ENCODE measurements at places on chromosomes 6 and 20.

- no peak overlapping the region for H3K27ac ChIP-seq
- H3K4me1 ChIP-seq: no peaks in the 10 kb centered on the region
- DNase-seq: no peak
- no peaks in the 10 kb centered on the region for H3K27me3 ChIP-seq
Observed at GRCh38 chr6:108518714-108519576, 41.8 kb upstream of the FOXO3 start.

DNA sequence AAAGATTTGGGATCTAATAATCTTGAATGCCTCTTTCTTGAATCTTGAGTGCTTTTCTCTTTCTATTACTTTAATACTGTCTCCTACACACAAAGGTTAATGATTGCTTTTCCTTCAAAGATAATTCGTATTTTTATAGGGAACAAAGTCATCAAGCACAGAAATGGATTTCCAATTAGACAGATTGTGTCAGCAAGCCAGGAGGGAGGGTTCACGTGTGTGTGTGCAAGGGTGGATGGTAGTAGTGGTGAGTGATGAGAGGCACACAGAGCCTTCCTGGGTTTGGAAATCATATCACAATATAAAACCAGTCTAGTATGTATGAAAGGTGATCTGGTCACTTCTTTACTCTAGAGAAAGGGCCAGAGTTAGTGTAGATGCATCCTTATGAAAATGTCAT, 51.2 kb upstream of the NEDD9 start:
- no peak overlapping the region for H3K27ac ChIP-seq
- no peaks in the 10 kb centered on the region for H3K4me1 ChIP-seq
- no peaks in the 10 kb centered on the region for H3K36me3 ChIP-seq
- H3K27me3 ChIP-seq: no peaks in the 10 kb centered on the region

DNA sequence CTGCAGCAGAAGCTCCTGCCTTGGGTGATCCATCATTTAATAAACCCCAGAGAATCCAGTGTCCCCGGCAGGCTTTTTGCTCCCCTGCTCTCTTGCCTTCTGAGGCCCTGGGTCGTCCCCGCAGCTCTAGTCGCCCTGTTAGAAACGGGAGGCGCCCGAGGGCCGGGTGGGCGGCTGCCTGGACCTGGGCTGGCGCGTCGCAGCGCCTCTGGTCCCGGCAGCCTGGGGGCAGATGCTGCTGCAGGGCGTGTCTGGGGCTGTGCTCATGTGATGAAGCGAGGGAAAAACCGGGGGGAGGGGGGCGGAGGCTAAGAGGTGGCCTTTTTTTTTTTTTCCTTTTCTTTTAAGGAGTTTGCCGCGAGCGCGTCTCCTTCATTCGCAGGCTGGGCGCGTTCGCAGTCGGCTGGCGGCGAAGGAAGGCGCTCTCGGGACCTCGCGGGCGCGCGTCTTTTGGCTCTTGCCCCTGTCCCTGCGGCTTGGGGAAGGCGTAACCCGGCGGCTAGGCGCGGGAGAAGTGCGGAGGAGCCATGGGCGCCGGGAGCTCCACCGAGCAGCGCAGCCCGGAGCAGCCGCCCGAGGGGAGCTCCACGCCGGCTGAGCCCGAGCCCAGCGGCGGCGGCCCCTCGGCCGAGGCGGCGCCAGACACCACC, 394 bp downstream of the AKAP12 start:
- peak; percentile 97 for DNase-seq
- H3K27ac ChIP-seq: peak overlapping the region; percentile 95
- peaks cover 34% of the 10 kb centered on the region for H3K4me1 ChIP-seq
- H3K36me3 ChIP-seq: no peaks in the 10 kb centered on the region
- peak overlapping the region; percentile 80 for H3K4me3 ChIP-seq
- H3K27me3 ChIP-seq: no peaks in the 10 kb centered on the region

GRCh38 chr6:97939440-97940168, 656.6 kb upstream of the MMS22L start:
- H3K4me3 ChIP-seq: no peak overlapping the region
- no peaks in the 10 kb centered on the region for H3K27me3 ChIP-seq
- no peak for DNase-seq
- H3K4me1 ChIP-seq: no peaks in the 10 kb centered on the region
- H3K36me3 ChIP-seq: no peaks in the 10 kb centered on the region

DNA sequence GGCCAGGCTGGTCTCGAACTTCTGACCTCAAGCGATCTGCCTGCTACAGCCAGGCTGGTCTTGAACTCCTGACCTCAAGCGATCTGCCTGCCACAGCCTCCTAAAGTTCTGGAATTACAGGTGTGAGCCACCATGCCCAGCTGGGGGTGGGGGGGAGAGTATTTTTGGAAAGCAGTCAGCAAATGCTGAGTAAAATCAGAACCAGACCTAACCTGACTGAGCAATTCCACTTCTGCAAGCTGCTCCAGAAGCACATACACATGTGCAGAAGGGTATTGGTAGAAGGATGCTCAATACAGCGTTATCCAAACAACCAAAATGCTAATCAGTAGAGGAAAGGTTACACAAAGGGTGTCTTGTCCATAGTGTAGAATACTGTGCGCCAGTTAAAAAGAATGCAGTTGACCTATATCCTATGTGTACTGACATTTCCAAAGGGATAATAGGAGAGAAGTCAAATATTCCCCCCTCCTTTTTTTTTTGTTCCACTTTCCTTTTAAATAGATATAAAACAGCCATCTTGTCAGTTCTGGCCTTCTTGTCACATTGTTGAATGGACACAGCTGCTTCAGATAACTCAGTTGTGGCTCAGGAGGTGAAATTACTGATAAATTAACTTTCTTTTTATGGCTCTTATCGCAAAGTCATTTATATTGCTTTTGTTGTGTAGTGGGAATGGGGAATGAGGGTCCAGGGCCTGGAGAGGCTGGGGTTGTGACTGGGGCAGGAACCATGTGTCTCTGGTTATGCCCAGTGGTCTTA, 74.6 kb downstream of the DTD1 start:
- no peak overlapping the region for H3K27ac ChIP-seq
- DNase-seq: no peak
- H3K4me1 ChIP-seq: no peaks in the 10 kb centered on the region
- H3K4me3 ChIP-seq: no peak overlapping the region

DNA sequence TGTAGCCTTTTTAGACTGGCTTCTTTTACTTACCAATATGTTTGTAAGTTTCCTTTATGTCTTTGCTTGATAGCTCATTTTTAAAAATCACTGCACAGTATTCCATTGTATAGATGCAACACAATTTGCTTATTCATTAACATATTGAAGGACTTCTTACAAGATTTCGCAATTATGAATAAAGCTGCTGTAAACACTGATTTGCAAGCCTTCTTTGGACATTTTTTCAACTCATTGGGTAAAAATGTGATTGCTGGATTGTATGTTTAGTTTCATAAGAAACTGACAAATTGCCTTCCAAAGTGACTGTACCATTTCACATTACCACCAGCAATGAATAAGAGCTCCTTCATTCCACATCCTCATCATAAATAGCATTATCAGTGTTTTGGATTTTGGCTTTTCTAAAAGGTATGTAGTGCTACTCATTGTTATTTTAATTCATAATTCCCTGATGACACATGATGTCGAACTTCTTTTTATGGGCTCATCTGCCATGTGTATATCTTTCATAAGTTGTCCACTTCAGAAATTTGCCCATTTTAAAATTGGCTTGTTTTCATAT, 80.7 kb downstream of the TFAP2B start:
- H3K4me3 ChIP-seq: no peak overlapping the region
- H3K36me3 ChIP-seq: no peaks in the 10 kb centered on the region
- no peaks in the 10 kb centered on the region for H3K27me3 ChIP-seq

All from esophagus muscularis mucosa (tissue), 4 donors.